Kidney tubule cell (primary cell): ENCODE measurements at places on chromosomes 6 and 20.

DNA sequence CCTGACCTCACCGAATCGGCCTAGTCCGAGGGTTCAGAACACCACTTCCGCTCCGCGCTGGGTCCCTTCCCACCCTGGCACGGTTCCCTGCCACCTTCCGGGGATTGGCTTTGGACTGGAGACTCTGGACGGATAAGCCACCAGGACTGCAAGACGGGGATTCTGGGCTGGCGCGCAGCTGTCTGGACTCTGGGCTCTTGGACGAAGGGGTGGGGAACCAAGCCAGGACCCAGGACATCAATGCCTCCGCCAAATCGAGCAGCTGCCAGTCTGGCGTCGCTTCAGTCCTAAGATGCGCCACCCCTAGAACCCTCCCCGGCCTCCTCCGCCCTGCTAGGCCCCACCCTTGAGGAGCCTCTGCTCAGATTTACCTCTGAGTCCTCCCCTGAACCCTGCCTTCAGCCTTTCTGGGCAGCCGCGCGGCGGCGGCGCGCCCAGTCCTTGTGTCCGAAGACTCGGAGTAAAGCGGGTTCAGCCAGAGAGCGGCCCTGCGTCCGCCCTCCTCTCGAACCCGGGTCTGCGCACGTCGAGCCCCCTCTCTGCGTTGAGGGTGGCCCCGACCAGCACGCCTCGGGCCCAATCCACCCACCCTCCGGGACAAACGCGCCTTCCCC, 1.2 kb downstream of the KCNK17 start:
- DNase-seq, result no peak

DNA sequence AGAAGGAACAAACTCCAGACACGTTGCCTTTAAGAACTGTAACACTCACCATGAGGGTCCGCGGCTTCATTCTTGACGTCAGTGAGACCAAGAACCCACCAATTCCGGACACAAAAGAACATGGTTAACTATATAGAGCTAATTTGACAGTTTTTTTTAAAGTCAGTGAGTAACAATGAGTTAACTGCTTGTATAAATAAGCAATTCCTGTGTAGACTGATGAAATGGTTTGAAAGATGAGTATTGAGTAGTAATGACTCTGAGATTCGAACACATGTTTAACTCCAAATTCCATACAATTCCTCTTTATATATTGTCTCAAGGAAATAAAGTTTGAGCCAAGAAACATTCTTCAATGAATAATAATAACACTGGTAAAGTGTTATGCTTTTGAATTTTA, 478.0 kb downstream of the MMUT start:
- DNase-seq, result no peak

- no peak for DNase-seq
These were observed 44.6 kb upstream of the TTPAL start for GRCh38 chr20:44431118-44431501.

DNA sequence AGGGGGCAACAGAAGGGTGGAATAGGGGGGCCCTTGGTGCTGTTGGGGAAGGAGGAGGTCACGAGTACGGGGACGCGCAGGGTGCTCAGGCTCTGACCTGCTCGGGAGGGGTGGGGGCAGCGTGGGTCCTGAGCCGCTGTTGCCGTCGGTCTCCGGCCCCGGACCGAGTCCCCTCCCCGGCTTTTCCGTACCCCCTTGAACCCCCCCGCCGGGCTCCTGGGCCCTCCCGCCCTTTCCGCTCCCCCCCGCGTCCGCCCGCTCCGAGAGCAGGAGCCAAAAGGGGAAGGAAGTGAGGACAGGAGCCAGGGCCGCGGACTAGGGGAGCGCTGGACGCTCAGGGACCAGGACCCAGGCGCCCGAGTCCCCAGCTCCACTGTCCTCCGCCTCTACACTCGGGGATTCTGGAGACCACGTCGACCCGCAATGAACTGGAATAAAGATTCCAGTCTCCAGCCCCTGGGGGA, at the start of gene RGL2:
TSS of gene RGL2 (minus strand) at position 170 of the 464 bp plus-strand sequence. CDS start 332 bp downstream, outside the sequence.
- peak; percentile 72 for DNase-seq

DNA sequence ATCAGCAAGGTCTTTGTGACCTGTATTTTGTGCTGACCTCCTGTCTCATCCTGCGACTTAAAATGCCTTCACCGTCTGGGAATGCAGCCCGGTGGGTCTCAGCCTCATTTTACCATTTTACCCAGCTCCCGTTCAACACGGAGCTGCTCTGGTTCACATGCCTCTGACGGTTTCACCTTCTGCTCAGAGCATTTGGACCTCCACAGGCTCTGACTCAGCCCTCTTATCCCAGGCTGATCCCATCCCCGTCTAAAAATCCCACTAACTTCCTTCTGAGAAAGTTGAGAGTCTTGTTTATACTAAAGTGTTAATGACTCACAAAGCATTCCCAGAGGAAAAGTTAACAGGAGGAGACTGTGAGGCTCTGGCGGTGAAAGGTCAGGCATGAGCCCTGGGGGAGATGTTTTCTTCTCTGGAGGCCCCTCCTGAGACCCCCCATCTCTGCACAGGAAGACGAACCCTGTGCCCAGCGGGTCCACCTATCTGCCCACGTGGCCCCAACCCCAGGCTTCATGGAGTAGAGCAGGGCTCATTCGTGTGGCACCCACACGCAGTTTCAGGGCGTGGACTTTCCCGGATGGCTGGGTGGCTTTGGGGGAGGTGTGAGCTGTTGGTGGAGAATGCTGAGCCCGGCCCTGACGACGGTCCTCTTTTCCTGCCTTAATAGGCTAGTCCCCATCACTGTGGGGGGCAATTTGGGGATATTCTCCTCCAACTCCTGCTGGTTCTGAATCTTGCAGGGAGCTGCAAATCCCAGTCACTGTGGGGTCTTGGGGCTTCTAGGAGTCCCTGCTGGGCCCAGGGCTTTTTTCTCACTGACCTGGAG, 3.3 kb upstream of the BIRC7 start:
- peak; percentile 99 for DNase-seq

- DNase-seq, result no peak
These were observed 40.7 kb downstream of the PREX1 start for GRCh38 chr20:48786951-48787705.

GRCh38 chr6:83536034-83536646, 23.8 kb downstream of the PRSS35 start:
- peak; percentile 58 for DNase-seq

- DNase-seq, result no peak
These were observed 32.7 kb upstream of the CCR6 start for GRCh38 chr6:167090171-167090570.

DNA sequence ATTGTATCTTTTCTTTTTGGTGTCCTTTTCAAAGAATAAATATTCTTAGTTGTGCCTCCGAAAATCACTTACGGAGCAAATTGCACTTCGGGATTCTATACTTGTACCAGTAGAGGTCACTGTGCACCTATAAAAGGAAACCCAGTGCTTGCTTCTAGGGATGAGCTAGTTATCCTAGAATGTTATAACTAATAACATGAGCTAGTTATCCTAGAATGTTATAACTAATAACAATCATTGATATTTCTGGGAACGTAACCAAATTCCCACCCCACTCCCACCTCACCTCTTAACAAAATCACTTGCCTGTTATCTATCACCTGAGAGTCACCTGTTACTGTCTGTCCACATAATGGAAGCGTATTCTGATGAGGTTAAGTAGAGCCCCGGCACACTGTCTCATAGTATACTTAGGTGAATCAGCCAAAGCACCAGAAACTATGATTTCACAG, 126.9 kb upstream of the TIAM2 start:
- peak; percentile 66 for DNase-seq

DNA sequence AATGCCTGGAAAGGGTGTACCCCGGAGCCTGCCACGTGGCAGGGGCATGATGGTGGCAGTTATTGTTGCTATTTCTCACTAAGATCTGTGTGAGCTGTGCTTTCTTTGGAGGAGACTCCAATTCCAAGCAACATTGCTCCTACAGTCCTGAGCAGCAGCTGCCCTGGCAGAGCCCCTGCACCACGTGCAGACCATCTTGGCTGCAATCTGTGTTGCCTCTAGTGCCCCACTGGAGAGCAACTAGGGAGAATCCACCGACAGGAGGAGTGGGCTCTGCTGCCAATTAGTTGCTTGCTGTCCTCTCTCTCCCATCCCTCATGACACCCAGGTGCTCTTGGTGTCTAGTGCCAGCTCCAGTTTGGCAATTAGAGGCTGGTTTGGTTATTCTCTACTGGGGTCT, 116.0 kb downstream of the PXDC1 start:
- DNase-seq, result no peak

GRCh38 chr20:18728165-18728869, 85.3 kb upstream of the SCP2D1 start:
- no peak for DNase-seq

DNA sequence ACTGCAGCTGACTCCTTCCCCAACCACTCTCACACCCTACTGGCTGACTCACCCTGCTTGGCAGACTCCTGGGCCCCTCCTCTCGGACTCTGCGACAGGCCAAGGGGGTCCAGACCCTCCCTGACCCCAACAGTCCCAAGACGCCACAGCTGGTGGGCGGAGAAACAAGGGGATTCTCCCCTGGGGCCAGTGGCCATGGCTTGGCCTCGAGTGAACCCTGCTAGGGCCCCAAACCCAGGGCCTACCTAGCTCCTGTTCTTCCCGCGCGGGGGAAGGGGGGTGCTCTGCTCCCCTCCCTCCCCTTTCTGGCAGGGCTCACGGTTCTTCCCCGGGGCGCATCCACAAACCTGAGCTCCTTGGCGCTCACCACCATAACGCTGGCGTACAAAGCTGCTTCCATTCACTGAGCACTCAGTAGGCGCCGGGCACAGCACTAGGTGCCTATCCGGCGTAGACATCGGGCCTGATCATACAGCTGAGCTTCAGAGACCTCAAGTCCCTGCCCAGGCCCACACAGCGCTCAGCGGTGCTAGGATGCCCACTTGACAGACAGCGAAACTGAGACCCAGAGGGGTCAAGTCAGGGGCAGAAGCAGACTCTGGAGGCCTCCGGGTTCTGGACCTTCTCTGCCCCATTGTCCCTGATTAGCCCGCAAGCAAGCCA, 597 bp downstream of the ADA start:
- no peak for DNase-seq

DNA sequence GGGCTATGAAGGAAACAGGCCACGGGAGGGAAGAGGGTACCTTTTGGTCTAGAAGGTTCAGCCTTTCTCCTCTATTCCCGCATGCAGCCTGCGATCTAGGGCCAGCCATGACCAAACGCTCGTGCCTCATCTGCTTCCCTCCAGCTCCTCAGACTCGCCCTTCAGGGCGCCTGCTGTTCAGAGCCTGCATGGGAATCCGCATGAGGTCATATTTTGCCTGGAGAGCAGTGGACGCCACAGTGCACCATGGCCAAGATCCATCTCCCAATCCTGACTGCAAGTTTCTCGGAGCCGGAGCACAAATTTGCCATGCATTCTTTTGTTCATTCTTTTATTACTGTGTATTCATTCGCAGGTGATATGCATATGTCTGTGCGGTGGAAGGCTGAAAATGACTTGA, 608.1 kb downstream of the QKI start:
- peak; percentile 42 for DNase-seq

- DNase-seq, result peak; percentile 61
These were observed 44.1 kb downstream of the NKX2-4 start for GRCh38 chr20:21353236-21353635.

DNA sequence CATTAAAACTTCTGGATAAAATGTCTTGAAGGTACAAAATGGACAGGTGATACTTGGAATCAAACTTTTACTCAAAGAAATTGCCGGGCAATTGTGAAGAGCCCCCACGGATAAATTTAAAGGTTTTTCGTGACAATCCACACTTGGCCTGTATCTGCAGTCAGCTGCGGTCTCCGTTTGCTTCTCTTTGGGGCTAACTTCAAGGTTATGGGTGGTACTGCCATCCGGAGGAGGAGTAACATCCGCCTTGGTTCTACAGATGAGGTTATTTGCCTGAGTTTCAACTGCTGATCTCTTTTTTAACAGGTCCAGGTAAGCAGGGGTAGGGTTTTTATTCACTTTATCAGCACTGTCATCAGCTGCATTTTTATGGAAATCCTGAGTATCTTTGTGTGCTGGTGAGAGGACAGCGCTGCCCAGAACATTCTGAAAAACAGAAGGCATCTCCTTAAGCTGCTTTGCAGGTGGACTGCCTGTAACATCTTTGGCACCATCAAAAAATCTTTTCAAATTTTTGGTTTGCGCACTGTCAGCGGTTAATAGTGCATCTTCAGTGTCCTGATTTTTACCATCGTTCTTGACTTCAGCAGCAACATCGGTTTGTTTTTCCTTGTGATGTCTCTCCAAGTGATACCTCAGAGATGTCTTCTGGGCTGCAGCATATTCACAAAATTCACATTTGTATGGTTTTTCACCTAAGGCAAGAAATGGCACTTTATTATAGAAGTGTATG, 16.9 kb downstream of the ZNF217 start:
- no peak for DNase-seq

DNA sequence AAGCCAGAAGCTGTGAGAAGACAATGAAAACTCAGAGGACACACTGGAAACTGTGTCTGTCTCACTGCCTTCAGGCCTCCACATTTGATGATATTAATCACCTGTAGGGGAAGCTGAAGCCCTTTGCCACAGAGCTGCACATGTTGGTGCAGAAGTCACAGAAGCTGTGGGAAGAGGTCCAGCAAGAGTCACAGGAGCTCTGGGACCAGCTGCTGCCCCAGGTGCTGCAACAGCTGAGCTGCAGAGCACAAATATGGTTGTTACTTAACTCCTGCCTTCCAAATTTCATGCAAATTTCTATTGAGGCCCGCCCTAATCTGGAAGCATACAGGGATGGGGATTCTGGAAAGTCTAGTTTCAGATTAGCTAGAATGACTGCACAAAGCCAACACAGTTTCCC, 169.3 kb downstream of the OGFRL1 start:
- peak; percentile 22 for DNase-seq

DNA sequence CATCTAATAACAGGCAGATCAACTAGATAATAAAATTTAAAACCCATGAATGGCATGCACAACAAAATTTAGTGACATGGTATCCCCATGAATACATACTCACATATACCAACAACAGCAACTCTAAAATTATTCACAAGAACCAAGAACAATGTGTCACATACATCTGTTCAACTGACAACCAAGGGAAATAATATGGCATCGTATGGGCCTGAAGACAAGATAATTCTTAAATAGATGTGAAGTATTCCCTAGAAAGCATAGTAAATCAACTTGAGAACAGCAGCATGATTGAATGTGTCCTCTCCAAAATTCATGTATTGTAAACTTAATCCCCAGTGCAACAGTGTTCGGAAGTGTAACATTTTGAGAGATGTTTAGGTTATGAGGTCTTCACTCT, 635.5 kb downstream of the EYS start:
- no peak for DNase-seq

DNA sequence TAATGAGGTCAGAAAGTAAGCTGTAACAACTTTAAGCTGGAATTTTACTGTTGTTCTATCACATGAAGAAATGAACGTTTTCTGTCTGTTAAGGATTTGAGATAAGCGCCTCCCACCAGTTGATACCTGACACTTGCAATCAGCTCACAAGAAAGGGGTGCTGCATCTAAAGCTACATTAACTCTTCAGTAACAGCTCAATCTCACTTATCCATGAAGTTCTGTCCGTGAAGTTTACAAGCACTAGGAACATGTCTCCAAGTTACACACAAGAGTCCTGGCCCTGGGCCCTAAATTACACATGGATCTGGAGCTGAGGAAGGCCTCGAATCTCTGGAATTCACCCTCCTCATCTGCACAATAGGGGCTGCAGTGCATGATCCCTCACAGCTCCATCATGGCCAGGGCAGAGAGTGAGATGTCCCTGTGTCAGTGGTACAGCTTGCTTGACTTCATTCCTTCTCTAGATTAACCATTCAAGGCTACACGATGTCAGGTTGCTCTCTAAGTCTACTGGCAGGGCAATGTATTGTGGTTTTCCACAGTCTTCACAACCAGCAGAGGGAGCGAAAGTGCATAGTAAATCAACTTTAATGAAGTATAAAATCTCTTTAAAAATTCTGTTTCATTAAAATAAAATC, 182.4 kb upstream of the MCHR2 start:
- peak; percentile 51 for DNase-seq
